ENCODE measurements at places on chromosomes 6 and 20.
A peak's percentile ranks its signal among the peaks of the same experiment; 100 is the strongest.

- no peak for DNase-seq
Measured at GRCh38 chr6:44016131-44016870, 111.0 kb downstream of the MRPL14 start.

DNA sequence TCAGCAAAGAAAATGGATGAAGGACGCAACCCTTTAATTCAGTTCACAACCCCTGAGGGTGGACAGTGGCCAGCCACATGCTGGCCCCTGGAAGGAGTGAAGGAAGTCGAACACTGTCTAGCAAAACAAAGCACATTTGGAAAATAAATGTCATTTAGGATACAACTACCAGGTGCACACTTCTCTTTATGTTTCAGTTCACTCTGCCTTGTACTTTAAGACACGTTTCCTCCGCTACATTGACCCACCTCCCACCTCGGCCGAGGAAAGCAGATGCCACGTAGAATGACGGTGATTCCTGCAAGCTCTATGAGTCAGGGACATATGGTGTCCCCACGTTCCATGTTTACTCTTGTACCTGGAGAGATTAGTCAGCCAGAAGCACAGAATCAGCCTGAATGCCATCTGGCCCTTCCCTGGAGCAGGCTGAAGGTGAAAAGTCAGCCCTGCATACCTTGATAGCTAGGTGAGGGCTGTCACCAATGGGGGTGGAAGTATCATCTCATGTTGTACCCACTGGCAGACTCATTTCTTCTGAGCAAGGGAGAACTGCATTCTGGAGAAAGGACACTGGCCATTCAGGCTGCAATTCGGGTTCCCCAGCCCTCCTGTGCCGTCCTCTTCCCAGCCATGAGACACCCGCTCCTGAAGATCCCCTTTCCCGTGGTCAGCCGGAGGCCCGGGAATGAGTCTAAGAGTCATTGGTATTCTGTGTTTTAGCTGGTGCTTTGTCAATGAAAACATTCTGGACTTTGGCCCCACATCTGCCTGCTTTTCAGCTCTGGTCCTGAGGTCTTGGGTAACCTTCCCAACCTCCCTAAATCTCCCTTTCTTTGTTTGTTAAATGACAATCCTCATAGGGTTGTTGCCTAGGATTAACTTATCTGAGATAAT is 60.6 kb downstream of the FOXA2 start:
- DNase-seq, result no peak

DNA sequence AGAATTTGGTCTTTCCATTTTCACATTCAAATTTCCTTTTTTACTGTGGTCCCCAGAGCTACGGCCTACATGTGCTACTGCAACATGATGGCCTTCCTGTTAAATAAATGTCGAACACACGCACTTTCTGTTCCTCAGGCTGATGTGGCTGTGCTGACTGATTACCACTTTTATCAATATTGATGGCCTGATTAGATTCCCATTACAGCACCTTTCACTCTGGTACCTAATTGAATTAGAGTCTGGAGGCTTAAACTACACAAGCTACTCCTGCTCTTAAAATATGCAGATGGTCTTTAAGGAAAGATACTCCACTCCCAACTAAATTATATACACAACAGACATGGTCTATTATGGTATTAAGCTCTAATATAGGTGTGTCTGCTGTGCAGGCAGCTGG is 301.6 kb downstream of the FRK start:
- DNase-seq, result no peak

- no peak for DNase-seq
Measured at GRCh38 chr6:55968926-55969325, 93.5 kb upstream of the BMP5 start.

- peak; percentile 69 for DNase-seq
Measured at GRCh38 chr20:20452254-20452676, 84.4 kb downstream of the INSM1 start.

GRCh38 chr20:4550740-4551139 is 171.0 kb upstream of the PRND start:
- DNase-seq, result no peak

DNA sequence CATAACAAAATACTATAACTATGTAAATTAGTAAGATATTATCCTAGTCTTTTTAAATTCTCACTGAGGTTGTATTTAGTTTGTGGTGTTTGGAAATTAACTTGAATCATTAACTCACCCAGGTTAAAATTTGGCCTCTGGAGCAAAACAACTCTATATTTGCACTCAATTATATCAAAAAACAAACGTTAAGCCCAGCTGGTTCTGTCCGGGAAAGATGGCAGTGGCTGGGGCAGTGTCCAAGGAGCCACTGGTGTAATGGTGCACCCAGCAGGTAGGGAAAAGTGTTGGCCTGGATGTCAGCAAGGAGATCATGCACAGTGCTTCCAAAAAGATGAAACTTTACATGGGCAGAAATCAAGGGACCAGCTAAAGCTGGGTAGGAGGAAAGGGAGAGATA is 285.3 kb upstream of the CITED2 start:
- DNase-seq, result no peak

GRCh38 chr6:84052204-84052882 is 18.8 kb downstream of the MRAP2 start:
- peak; percentile 27 for DNase-seq

DNA sequence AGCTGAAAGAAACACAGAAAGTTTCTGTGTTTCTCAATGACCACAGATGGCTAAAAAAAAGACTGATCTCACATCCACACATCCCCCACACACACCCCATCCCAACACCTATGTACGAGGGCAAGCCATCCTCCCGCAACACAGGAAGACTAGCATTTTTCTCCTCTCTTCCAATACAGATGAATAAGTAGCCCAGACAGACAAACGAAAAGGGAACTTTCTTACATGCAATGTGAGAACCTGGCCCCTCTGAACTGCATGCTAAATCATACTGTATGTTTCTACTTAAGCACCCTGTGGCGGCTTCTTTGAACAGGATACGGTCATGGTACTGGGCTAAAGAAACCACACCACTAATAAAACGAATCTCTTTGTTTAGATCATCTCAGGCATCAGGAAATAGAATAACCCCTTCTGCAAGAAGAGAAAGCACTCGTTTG is 116.2 kb downstream of the GMDS start:
- no peak for DNase-seq

DNA sequence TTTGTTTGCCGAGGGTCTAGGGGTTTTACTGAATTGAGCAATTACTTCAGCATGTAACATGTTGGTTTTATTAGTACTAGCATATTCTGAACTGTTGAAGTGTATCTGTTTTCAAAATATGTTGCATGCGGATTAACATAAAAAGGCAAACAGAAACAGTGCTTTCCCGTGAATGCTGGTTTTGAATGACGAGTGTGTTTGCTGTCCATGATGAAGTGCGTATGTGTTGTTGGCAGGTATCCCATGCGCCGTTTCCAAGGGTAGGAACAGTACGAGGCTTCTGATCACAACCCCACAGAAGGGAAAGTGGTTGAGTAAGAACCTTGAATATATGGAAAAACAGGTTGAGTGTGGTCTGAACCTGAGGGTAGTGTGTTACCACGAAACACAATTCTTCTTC is 232.9 kb downstream of the SAMD5 start:
- DNase-seq, result no peak

DNA sequence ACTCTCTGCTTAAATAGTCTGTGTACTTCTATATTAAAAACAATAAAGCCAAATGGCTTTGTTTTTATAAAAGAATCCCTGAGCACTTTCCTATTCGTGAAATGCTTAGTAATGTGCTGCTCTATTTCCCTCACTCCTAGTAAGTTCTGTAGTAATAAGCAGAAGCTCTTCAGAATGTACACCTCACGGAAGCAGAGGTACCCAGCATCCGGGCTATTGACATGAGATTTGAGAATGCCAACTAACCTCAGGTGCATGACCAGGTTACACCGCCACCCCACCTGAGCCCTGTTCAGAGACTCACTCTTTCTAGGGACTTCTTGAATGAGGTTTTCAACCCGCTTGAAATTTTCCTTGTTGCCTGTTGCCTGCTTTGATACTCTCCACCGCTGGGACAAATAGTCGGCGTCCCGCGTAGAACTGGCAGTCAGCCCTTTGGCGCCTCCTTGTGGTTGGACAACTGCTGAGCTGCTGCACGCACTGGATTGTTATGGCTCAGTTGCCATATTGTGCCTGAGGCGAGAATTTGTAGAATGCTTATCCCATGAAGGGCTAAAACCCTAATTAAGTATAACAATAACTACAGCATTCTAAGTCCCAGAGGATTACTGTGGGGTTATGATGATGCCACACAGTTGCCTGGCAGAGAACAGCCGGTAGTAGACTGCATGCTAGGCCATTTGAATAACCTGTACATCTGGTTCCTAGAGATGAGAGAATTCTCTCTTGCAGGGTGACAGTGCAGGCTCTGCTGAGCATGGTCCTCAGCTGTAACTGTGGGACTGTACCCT is 95.4 kb downstream of the KHDC1L start:
- DNase-seq, result peak; percentile 97
